ENCODE measurements at places on chromosomes 4 and X.

DNA sequence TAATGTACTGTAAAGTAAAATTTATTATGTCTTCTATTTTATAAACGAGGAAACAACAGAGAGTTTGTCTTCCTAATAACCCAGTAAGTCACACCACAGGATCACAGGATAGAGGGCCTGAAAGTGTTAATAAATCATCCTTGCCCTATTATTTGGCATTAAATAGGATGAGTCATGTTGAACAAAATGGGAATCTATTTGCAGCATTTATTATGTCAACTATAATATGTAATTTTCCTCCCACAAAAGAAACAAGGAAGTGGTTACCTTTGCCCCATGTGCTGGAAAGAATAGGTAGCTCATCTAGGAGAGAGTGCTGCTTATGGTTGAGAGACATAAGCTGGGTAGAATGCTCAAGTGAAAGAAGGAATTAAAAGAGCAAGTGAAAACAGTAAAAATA is 237.6 kb upstream of the NDST3 start:
- no peak for DNase-seq

- no peak for DNase-seq
Measured at GRCh38 chr4:48706736-48707135, 73.3 kb downstream of the FRYL start.

GRCh38 chr4:123158576-123158975 is 236.2 kb upstream of the NUDT6 start:
- DNase-seq: no peak

GRCh38 chr4:146654687-146655520 is 16.2 kb downstream of the POU4F2 start:
- no peak for DNase-seq

GRCh38 chrX:45003085-45003484 is 130.1 kb downstream of the KDM6A start:
- no peak for DNase-seq

DNA sequence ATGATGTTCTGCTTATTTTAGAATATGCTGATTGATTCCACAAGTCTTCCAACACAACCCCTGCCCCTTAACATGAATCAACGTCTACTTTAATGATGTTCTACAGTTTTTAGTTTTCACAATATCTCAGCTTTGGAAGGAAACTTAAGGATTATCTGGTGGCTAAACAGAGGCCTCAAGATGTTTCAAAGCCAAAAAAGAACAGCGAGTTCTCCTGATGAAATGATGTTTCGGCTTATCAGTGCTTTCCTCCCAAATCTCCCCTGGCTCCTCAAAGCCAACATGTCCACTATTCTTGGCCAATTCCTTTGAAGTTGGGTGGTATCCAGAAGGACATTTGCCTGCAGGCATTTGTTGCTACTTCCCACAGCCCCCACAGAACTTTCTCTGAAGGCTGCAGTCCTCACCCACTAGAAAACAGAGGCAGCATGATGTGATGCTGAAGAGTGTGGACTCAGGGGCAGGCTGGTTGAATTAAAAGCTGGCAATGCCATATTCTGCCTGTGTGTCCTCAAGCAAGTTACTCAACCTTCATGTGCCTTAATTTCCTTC is 87.3 kb downstream of the ADGRG4 start:
- no peak for DNase-seq

GRCh38 chr4:19562456-19562855 is 689.2 kb upstream of the SLIT2 start:
- DNase-seq: no peak

- DNase-seq: no peak
Measured at GRCh38 chr4:30495651-30496310, 224.4 kb upstream of the PCDH7 start.
